ENCODE measurements at places on chromosomes 12 and 14. TPM values are rescaled to one million over a fixed set of nuclear protein-coding genes. Genes with fewer than 3 reads are reported as not detected.

- H3K36me3 ChIP-seq, result no peaks in the 10 kb centered on the region
- H3K4me1 ChIP-seq, result peaks cover 6% of the 10 kb centered on the region
- peaks cover 10% of the 10 kb centered on the region for H3K27me3 ChIP-seq
These were observed 6.2 kb upstream of the CPNE8 start for GRCh38 chr12:38911611-38912010.

Gene DNAJC22
- 0.05 TPM for total RNA-seq

Gene KRT71
- total RNA-seq, result not detected

DNA sequence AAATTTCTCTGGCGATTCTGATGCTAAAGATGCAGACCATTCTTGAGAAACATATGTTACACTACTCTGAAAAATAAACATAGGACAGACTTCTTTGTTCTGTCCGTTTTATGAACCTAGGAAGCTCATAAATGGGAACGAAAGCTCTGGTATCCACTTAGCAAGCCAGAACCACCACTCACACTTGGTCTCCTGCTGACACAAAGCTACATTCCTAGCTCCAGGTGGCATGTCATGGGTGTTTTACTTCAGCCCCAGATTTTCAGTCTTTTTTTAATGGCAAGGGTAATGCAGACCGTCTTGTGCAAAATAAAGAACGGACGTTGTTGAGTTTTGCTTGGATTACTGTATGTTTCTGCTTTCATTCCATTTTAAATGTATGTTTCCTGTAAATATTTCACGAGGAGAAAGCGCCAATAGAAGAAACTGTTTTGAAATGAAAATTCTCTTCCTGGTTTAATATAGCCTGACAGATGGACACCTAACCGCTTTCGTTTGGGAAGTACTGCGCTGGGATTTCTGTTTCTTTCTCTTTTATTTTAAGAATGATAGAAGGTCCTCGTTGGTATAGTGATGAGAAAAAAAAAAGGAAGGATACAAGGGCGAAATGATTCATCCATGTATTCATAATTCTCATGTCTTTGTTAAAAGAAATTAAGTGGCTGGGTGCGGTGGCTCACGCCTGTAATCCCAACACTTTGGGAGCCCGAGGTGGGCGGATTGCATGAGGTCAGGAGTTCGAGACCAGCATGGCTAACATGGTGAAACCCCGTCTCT, 871 bp upstream of the COQ5 start:
- no peak for DNase-seq
- H3K4me3 ChIP-seq, result peak overlapping the region; percentile 100
- H3K27ac ChIP-seq, result peak overlapping the region; percentile 97
- H3K27me3 ChIP-seq, result no peaks in the 10 kb centered on the region
- peaks cover 31% of the 10 kb centered on the region for H3K4me1 ChIP-seq
- H3K36me3 ChIP-seq, result peaks cover 8% of the 10 kb centered on the region

GRCh38 chr14:68412505-68413465, 380.1 kb downstream of the ZFP36L1 start:
- H3K36me3 ChIP-seq, result no peaks in the 10 kb centered on the region
- H3K4me3 ChIP-seq, result no peak overlapping the region
- no peak for DNase-seq
- H3K4me1 ChIP-seq, result peaks cover 5% of the 10 kb centered on the region

GRCh38 chr12:132327336-132328171, 1.8 kb downstream of the GALNT9 start:
- no peaks in the 10 kb centered on the region for H3K4me1 ChIP-seq
- H3K27ac ChIP-seq, result no peak overlapping the region
- H3K27me3 ChIP-seq, result peaks cover 25% of the 10 kb centered on the region
- no peak for DNase-seq
- no peak overlapping the region for H3K4me3 ChIP-seq

- H3K4me3 ChIP-seq, result no peak overlapping the region
- no peaks in the 10 kb centered on the region for H3K36me3 ChIP-seq
- H3K27ac ChIP-seq, result no peak overlapping the region
- peaks cover 15% of the 10 kb centered on the region for H3K4me1 ChIP-seq
- no peak for DNase-seq
- H3K27me3 ChIP-seq, result peaks cover 7% of the 10 kb centered on the region
These were observed 52.4 kb upstream of the BCAT1 start for GRCh38 chr12:25001311-25001710.

DNA sequence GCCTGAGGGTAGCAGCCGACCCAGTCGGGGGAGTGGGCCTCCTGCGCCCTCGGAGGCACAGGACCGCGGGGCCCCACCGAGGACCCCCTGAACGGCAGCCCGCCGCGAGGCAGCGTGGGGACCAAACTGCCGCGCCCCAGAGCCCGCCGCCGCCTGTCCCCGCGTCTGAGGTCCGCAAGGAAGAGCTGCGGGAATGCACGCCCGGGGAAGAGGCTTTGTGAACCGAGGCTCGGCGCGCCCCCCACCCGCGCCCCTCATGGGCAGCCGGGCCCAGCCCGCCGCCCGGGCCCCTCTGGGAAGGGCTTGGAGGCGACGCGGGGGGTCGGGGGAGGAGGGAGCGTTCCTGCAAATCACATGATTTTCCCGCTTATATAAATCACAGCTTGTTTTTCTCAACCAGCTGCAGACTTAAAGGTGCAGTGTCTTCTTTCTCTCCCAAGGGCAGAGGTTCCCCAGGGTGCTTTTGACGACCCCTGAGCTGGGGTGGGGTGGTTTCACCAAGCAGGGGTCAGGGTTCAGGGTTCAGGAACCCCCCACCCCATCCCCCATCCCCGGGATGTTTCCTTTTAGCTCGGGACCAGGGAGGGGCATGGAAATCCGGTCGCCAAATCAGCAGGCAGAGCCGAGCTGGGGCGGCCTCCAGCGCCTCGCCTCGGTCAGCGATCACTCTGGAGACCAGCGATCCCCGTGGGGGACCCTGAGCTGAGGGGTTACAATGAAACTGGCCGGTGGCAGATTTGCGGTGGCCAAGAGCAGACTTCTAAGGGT, 44.7 kb upstream of the ATP23 start:
- no peak for DNase-seq
- H3K4me1 ChIP-seq, result peaks cover 60% of the 10 kb centered on the region
- peak overlapping the region; percentile 61 for H3K27ac ChIP-seq
- no peaks in the 10 kb centered on the region for H3K36me3 ChIP-seq

- H3K4me3 ChIP-seq, result no peak overlapping the region
- DNase-seq, result no peak
- H3K27ac ChIP-seq, result no peak overlapping the region
- H3K4me1 ChIP-seq, result no peaks in the 10 kb centered on the region
- peaks cover 2% of the 10 kb centered on the region for H3K36me3 ChIP-seq
- no peaks in the 10 kb centered on the region for H3K27me3 ChIP-seq
These were observed 19.4 kb upstream of the SLC25A3 start for GRCh38 chr12:98574110-98574509.

Gene TGM1
- 4.0 TPM for total RNA-seq

- H3K4me1 ChIP-seq, result peaks cover 37% of the 10 kb centered on the region
- peak overlapping the region; percentile 97 for H3K27ac ChIP-seq
- no peak for DNase-seq
- H3K4me3 ChIP-seq, result peak overlapping the region; percentile 80
- H3K36me3 ChIP-seq, result peaks cover 12% of the 10 kb centered on the region
- H3K27me3 ChIP-seq, result no peaks in the 10 kb centered on the region
These were observed 1.2 kb downstream of the TARBP2 start for GRCh38 chr12:53502331-53502730.

DNA sequence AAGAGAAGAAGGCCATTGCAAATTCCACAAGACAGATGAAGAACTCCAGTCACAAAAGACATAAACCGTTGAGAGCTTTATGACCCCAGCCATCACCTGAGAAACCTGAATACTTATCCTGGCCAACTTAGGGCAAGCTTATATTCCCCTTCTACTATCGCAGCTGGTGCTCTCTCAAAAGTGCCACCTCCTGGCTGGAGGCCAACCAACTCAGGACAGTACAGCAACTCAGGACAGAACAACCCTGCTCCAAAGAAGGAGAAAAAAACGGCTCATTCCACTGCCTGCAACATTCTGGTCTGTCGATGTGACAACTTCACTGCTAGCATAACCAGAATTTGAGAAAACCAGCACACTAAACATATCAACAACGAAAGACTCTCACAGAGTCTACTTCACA, 9.7 kb upstream of the KRT6B start:
- H3K36me3 ChIP-seq, result no peaks in the 10 kb centered on the region
- H3K27ac ChIP-seq, result no peak overlapping the region
- peaks cover 37% of the 10 kb centered on the region for H3K27me3 ChIP-seq
- H3K4me1 ChIP-seq, result no peaks in the 10 kb centered on the region

- no peak overlapping the region for H3K4me3 ChIP-seq
- peaks cover 26% of the 10 kb centered on the region for H3K27me3 ChIP-seq
- no peak for DNase-seq
- no peaks in the 10 kb centered on the region for H3K4me1 ChIP-seq
These were observed 6.7 kb upstream of the KRT86 start for GRCh38 chr12:52267699-52268098.

Gene CCDC198
- total RNA-seq, result not detected

DNA sequence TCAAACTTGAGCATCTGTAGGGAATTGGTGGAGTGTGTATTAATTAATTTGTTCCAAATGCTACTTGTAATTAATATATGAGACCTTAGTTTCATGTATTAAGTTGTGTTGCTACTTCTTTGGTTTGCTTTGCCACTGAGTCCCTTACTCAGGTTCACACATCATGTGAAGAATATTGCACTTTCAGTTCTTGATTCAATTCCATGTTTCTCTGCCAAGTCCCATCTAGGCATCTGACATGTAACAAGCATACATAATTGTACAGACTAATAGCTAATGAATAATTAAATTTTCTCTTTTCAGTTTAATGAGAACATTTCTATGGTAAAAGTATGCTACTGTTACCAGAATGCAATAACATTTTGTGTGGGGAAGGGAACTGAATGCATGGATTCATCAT, 640.0 kb downstream of the TMTC2 start:
- DNase-seq, result no peak
- no peaks in the 10 kb centered on the region for H3K36me3 ChIP-seq
- H3K27me3 ChIP-seq, result no peaks in the 10 kb centered on the region

DNA sequence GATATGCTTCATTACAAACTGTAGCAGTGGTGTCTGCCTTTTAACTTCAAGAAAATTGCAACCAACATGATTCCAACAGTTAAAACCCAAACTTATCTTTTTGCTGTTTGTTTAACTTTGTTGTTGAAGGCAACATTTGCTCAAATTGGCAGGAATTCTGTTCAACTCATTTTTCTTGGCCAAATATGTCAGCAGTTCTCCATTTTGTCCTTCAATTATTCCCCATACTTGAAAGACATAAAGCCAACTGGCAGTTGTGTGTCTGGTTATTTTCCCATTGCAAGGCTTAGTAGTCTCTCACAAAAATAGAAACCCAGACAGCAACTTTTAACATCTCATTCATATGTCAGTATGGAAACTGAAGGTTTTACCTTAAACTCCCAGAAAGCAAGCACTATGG, 146.3 kb downstream of the LRIG3 start:
- no peaks in the 10 kb centered on the region for H3K4me1 ChIP-seq
- no peak overlapping the region for H3K4me3 ChIP-seq
- no peaks in the 10 kb centered on the region for H3K36me3 ChIP-seq
- no peak overlapping the region for H3K27ac ChIP-seq

- no peak overlapping the region for H3K27ac ChIP-seq
- H3K27me3 ChIP-seq, result no peaks in the 10 kb centered on the region
- DNase-seq, result no peak
- H3K4me3 ChIP-seq, result no peak overlapping the region
- H3K4me1 ChIP-seq, result peaks cover 4% of the 10 kb centered on the region
- no peaks in the 10 kb centered on the region for H3K36me3 ChIP-seq
These were observed 326.8 kb upstream of the RTL1 start for GRCh38 chr14:101230161-101230850.

Gene TBX3
- total RNA-seq, result not detected
